ENCODE measurements at places on chromosomes 5 and 9. TPM values are rescaled to one million over a fixed set of nuclear protein-coding genes. Genes with fewer than 3 reads are reported as not detected.

The HTR1A gene
- not detected for polyA plus RNA-seq

The SLC6A18 gene
- not detected for polyA plus RNA-seq

The ENHO gene
- polyA plus RNA-seq = 0.35 TPM

The GDA gene
- not detected for polyA plus RNA-seq

The OR1Q1 gene
- not detected for polyA plus RNA-seq

The LRRC70 gene
- polyA plus RNA-seq = 0.10 TPM

The NDUFA8 gene
- polyA plus RNA-seq = 133 TPM

The PTGS1 gene
- 43.8 TPM for polyA plus RNA-seq

The CCL27 gene
- 0.50 TPM for polyA plus RNA-seq

The C9orf153 gene
- polyA plus RNA-seq = 0.21 TPM

The ANKRD31 gene
- polyA plus RNA-seq = not detected

The AJM1 gene
- polyA plus RNA-seq = 1.1 TPM

The HSDL2 gene
- 35.8 TPM for polyA plus RNA-seq

The NR4A3 gene
- polyA plus RNA-seq = 1.0 TPM

The GRM6 gene
- polyA plus RNA-seq = not detected

The MPDZ gene
- polyA plus RNA-seq = 17.2 TPM

The FGF1 gene
- 29.6 TPM for polyA plus RNA-seq

The FCHSD1 gene
- polyA plus RNA-seq = 23.8 TPM

The GNA14 gene
- 0.09 TPM for polyA plus RNA-seq

The SHISAL2B gene
- not detected for polyA plus RNA-seq

The TXNDC8 gene
- not detected for polyA plus RNA-seq

The TAS2R1 gene
- polyA plus RNA-seq = not detected

The NTRK2 gene
- not detected for polyA plus RNA-seq

The RXRA gene
- polyA plus RNA-seq = 3.5 TPM

The ENTREP1 gene
- polyA plus RNA-seq = not detected

The PCA3 gene
- not detected for polyA plus RNA-seq

The PDZD2 gene
- 0.43 TPM for polyA plus RNA-seq

The ZNF454 gene
- polyA plus RNA-seq = 1.3 TPM

The NOTCH1 gene
- polyA plus RNA-seq = 1.5 TPM

The MAP1B gene
- polyA plus RNA-seq = 261 TPM

All from GM23248 (cell line).